CD4-positive, alpha-beta T cell treated with Interleukin-4 for 4 hours (primary cell): ENCODE measurements at places on chromosomes 2 and 18.
A peak's percentile ranks its signal among the peaks of the same experiment; 100 is the strongest.

DNA sequence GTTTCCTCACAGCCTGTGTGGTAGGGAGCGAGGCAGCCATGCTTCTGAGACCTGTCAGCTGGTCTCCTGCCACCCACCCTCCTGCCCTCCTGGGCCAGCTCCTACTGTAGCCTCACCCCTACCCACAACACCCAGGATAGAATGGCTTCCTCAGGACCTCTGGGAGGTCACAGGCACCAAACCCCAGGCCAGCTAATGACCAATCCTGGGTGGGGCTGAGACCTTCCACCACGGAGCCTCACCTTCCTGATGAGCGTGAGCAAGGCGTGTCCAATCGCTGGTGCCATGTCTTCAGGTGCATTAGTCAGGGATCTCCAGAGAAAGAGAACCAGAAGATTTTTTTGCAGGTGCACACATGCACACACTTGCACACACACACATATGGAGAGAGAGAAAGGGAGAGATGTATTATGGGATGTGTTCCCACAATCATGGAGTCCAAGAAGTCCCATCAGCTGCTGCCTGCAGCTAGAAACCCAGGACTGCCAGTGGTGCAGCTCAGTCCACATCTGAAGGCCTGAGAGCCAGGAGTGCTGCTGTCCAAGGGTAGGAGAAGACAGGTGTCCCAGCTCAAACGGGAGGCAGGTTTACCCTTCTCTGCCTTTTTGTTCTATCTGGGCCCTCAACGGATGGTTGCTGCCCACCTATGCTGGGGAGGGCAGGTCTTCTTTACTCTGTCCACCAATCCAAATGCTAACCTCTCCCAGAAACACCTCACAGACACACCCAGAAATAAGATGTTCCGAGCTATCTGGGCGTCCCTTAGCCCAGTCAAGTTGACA is 70.4 kb upstream of the HDAC4 start:
- no peak for DNase-seq

DNA sequence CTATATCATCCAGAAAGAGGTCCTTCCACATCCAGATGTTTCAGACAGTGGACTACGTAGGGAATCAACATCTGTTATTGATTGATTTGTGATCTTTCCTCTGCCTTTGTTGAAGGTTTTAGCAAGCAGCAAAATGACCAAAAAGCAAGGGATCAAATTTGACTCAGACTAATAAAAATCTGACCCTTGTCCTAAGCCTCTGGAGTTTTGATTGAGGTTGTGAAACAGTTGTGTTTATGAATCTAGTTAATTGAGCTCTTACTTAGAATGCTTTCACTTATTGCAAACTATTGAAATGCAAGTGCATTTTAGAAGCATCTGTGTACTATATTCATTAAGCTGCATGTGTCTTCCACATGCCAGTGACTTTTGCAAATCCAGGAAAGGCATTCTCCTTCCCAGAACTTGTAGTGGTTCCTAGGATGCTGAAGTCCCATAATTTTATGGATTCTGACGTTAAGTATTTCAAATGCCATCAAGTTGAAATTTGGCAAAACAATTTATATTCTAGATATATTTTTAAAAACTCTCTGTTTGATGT is 116.0 kb downstream of the MTX2 start:
- no peak for DNase-seq

DNA sequence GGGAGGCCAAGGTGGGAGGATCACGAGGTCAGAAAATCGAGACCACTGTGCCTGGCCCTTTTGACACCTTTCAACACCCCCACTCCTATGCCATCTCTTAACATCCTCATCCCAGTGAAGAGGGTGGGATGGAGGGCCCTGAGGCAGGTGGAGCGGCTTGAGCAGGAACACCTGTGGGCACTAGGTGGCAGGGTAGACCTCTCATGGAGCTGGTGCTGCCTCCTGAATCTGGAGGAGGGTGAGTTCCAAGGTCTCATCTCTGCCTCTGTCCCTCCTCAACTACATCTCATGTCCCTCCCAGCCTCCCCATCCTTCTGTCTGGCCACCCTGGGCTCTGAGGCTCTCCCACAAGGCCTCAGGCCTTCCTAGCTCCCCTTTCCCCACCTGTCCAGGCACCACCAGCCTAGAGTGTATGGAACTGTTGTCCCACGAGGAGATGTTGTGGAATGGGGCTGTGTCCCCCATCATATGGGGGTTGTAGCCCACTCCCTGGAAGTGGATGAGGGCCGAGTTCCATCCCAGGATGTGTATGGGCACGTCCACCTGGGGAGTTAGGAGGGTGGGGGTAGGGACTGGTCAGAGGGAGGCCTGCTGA is 17.0 kb upstream of the CRYBA2 start:
- peak; percentile 13 for DNase-seq

GRCh38 chr2:23767876-23768621 is 158.9 kb downstream of the ATAD2B start:
- no peak for DNase-seq

DNA sequence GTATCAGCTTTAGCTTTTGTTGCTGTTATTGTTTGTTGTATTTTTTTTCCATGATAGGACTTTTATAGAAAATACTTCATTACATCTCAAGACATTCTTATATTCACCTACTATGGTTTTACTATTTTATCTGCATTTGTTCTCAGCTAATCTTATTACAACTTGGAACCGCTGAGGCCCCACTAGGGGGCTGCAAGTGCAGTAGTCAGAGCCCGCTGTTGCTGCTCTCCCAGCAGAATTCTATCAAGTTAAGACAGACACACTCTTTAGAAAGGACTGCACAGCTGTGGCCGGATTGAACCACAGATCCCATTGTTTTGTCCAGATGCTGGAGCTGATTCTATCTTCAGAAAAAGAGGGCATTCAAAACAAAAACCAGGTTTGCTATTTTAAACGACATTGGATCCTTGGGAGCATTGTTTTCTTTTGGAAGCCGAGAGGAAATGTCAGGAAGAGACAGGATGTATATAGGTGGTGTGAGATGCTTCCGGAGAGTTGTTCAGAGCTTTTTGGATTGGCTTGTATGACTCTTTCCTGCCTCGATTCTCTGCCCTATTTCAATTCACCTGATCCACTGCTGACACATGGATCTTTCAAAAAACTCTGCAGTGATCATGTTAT is 105.7 kb upstream of the GAREM1 start:
- no peak for DNase-seq

- no peak for DNase-seq
Measured at GRCh38 chr18:79971986-79972385, 7.5 kb downstream of the HSBP1L1 start.

DNA sequence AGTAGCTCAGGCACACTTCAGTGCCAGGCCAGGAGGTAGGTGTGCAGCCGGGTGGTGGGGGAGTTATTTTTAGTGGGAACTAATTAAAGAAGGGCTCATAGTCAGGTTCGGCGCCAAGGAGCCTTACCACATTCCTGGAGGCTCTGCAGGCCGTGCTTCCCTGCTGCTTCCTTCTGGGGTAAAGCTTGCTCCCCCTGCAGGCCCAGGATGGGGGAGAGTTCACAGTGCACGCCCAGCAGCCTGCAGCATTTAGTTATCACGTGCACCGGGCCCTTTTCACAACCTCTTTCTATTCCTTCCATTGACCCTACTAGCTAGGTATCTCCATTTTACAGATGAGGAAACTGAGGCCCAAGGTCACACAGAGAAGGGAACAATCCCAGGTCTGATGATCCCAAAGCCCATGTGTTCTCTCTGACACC is 2.5 kb downstream of the KCNF1 start:
- DNase-seq: no peak

DNA sequence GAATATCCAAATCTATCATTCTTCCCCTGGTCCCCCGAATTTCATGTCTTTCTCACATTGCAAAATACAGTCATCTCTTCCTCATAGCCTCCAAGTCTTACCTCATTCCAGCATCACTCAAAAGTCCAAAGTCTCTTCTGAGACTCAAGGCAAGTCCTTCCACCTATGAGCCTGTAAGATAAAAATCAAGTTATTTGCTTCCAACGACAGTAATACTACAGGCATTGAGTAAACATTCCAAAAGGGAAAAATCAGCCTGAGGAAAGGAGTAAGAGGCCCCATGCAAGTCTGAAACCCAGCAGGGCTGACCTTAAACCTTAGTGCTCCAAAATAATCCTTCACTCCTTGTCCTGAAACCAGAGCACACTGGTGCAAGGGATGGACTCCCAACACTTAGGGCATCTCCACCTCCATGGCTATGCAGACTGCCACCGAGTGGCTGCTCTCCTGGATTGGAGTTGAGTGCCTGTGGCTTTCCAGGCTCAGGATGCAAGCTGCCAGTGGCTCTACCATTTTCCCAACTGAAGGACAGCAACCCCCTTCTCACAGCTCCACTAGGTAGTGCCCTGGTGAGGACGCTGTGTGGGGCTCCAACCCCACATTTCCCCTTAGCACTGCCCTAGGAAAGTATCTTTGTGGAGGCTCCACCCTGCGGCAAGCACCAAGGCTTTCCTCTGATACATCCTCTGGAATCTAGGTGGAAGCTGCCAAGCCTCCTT is 16.3 kb downstream of the DTNA start:
- DNase-seq: no peak
